ENCODE measurements at places on chromosomes 2 and 18.

GRCh38 chr2:161123531-161124030, 36.6 kb upstream of the TANK start:
- H3K36me3 ChIP-seq = peaks cover 3% of the 10 kb centered on the region
- H3K4me1 ChIP-seq = peaks cover 10% of the 10 kb centered on the region
- DNase-seq = no peak
- H3K27ac ChIP-seq = no peak overlapping the region
- H3K4me3 ChIP-seq = peak overlapping the region; percentile 25
- no peaks in the 10 kb centered on the region for H3K27me3 ChIP-seq

DNA sequence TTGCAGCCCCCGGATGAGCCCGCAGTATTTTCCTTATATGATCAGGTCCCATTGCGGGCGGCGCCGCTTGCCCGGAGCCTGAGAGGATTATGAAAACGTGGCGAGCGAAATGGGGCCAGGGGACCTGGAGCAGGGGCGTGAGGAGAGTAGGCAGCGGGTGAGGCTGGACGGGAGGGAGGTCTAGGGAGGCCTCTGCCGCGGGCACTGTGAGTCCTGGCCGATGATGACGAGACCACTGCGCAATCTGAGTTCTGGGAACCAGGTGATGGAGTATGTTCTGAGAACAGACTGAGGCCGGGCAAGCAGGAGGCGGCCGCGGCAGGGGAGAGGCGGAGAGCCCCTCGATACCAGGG, 790 bp upstream of the ACAA2 start:
- no peak for DNase-seq
- no peaks in the 10 kb centered on the region for H3K27me3 ChIP-seq
- peak overlapping the region; percentile 93 for H3K4me3 ChIP-seq
- peaks cover 53% of the 10 kb centered on the region for H3K4me1 ChIP-seq
- peaks cover 45% of the 10 kb centered on the region for H3K36me3 ChIP-seq

DNA sequence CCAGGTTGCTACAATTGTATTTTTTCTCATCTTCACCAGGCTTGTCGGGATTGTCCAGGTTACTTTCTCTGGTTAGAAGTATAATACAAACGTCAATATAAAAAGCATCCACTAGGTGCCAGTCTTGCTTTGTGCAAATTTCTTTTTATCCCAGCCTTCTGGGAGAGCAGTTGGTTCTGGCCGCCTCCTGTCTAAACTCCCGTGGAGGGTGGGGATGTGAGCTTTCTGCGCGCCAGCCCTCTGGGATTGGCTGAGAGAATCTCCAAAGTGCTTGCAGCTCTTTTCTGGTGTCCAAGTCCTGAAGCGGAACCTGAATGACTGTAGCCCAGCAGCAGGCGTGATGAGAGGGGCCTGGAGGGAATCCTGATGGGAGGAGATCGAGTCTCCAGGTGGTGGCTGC, 22.4 kb upstream of the TOGARAM2 start:
- peaks cover 6% of the 10 kb centered on the region for H3K27me3 ChIP-seq
- H3K36me3 ChIP-seq = no peaks in the 10 kb centered on the region
- H3K27ac ChIP-seq = no peak overlapping the region
- H3K4me3 ChIP-seq = no peak overlapping the region

DNA sequence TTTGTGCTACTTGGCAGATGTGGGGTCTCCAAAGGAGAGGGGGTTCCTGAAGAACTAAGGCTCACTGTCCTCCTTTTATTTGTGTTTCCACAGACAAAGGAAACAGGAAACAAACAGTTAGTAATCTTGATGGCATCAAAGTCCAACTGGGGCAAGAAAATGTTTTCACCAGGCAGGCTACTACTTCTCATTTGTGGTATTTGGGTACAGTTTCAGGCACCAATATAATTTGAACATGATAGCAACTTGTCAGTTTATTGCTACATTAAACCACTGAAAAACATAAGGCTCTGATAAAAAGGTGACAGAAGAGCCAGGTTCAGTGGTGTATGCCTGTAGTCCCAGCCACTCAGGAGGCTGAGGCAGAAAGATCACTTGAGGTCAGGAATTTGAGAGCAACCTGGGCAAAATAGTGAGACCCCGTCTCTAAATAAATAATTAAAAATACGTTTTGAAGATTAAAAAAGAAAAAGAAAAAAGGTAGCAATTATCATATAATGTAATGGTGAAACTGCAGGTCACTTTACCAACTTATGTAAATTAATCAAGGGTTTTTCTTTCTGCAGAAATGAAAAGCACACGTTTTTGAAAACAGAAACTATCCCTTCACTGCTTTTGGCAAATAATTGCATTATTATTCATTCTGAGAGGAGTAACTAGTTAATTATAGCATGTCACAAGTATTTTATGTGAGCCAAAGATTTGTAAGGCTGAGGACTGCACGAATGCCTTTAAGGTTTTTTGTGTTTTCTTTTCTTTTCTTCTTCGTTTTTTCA, 157.5 kb upstream of the CAVIN2 start:
- peaks cover 9% of the 10 kb centered on the region for H3K27me3 ChIP-seq
- H3K27ac ChIP-seq = no peak overlapping the region
- no peaks in the 10 kb centered on the region for H3K36me3 ChIP-seq
- DNase-seq = no peak
- no peak overlapping the region for H3K4me3 ChIP-seq
- no peaks in the 10 kb centered on the region for H3K4me1 ChIP-seq

- peak overlapping the region; percentile 92 for H3K27ac ChIP-seq
- no peaks in the 10 kb centered on the region for H3K27me3 ChIP-seq
- H3K4me1 ChIP-seq = peaks cover 10% of the 10 kb centered on the region
- H3K4me3 ChIP-seq = peak overlapping the region; percentile 78
- DNase-seq = no peak
- H3K36me3 ChIP-seq = peaks cover 1% of the 10 kb centered on the region
Measured at GRCh38 chr2:231661422-231662027, 46.8 kb upstream of the PTMA start.

DNA sequence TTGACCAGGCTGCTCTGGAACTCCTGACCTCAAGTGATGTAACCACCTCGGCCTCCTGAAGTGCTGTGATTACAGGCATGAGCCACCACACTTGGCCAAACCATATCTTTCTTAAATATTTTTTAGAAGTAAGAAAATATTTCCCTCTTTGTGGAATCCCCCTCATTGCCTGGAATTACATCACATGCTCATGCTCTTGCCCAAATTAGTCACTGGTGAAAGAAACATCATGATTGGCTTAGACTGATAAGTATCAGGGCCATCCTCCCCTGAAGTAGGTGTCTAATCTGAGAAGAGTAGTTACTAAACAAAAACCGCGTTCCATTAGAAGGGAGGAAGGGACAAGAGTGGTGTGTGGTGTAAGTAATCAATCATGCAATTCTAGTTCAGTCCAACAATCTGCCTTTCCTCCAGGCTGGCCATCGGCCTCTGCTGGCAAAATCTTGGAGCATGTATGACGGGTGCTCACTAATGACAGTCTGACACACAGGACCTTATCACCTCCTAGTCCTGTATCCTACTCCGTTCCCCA, 52.3 kb upstream of the SCG2 start:
- no peaks in the 10 kb centered on the region for H3K4me1 ChIP-seq
- H3K27ac ChIP-seq = no peak overlapping the region
- no peaks in the 10 kb centered on the region for H3K36me3 ChIP-seq
- no peak overlapping the region for H3K4me3 ChIP-seq

DNA sequence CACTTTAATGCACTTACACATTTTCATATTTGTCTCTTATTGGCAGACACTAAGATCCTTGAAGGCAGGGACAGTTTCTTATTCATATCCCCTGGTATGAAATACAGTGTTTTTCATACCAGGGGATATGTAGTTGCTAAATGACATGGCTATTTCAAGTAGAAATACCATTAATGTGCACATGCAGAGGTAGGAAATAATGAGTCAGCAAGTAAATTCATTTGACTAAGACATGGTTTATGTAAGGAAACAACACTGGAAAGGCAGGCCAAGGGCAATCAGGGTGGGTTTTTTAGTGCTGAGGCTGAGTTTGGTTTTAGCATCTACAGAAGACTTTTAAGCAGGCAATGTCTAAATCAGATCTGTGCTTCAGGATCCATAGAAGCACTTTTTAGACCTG, 155.9 kb downstream of the WDPCP start:
- H3K27me3 ChIP-seq = no peaks in the 10 kb centered on the region
- no peak overlapping the region for H3K27ac ChIP-seq
- DNase-seq = no peak

GRCh38 chr2:235502336-235502735, 8.5 kb downstream of the AGAP1 start:
- peak overlapping the region; percentile 65 for H3K4me3 ChIP-seq
- no peak for DNase-seq
- no peaks in the 10 kb centered on the region for H3K36me3 ChIP-seq
- no peak overlapping the region for H3K27ac ChIP-seq

GRCh38 chr2:68772109-68772508, 37.5 kb downstream of the ARHGAP25 start:
- no peaks in the 10 kb centered on the region for H3K27me3 ChIP-seq
- peaks cover 25% of the 10 kb centered on the region for H3K36me3 ChIP-seq
- H3K4me1 ChIP-seq = peaks cover 89% of the 10 kb centered on the region
- H3K4me3 ChIP-seq = peak overlapping the region; percentile 7
- peak overlapping the region; percentile 70 for H3K27ac ChIP-seq
- no peak for DNase-seq

GRCh38 chr18:24065906-24066305, 51.4 kb downstream of the TTC39C start:
- peaks cover 39% of the 10 kb centered on the region for H3K4me1 ChIP-seq
- no peak overlapping the region for H3K27ac ChIP-seq
- H3K36me3 ChIP-seq = peaks cover 25% of the 10 kb centered on the region
- H3K4me3 ChIP-seq = no peak overlapping the region
- H3K27me3 ChIP-seq = no peaks in the 10 kb centered on the region

DNA sequence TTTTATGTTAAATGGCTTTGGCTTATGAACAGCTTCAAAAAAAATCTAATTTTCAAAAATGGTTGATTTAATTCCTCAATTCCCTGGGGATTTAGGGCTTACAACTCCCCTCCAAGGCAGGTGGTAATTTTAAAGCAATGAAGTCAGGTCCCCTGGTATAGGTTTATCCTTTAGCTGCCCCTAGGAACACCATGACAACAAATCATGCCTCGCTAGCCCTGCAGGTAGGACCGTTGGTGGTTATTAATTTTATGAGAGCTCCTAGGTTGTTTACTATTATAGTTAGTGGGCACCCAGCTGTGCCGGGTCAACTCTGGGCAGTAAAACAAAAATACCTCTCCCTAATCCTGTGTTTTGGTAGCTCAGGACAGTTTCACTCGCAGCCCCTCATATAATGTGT, 26.2 kb upstream of the MBOAT2 start:
- DNase-seq = no peak
- no peaks in the 10 kb centered on the region for H3K36me3 ChIP-seq
- no peak overlapping the region for H3K4me3 ChIP-seq
- H3K27me3 ChIP-seq = peaks cover 39% of the 10 kb centered on the region
- no peak overlapping the region for H3K27ac ChIP-seq

GRCh38 chr18:77571743-77572142, 322.1 kb downstream of the GALR1 start:
- no peaks in the 10 kb centered on the region for H3K4me1 ChIP-seq
- H3K27ac ChIP-seq = no peak overlapping the region
- H3K36me3 ChIP-seq = no peaks in the 10 kb centered on the region
- no peak overlapping the region for H3K4me3 ChIP-seq
- H3K27me3 ChIP-seq = peaks cover 2% of the 10 kb centered on the region

GRCh38 chr2:175251425-175252041, 70.0 kb upstream of the ATP5MC3 start:
- H3K27ac ChIP-seq = no peak overlapping the region
- peaks cover 3% of the 10 kb centered on the region for H3K4me1 ChIP-seq
- H3K4me3 ChIP-seq = no peak overlapping the region
- DNase-seq = no peak
- H3K36me3 ChIP-seq = no peaks in the 10 kb centered on the region

DNA sequence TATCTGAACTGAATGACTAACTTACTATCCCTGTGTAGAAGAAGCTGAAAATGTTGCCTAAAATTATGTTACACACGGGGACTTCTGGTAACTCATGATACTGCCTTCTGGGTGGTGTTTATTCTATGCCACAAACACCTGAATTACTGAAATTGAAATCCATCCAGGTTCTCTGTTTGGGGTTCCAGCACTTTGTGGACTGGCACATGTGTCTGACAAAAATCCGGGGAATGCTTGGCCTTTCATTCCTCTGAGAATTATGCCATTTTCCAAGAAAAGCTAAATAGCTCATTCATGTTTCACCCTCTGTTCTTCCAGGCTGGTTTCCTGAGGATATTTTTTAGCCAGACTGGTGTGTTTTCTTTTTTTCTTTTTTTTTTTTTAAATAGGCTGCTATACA, 59.5 kb upstream of the POU3F3 start:
- H3K27me3 ChIP-seq = peaks cover 4% of the 10 kb centered on the region
- no peak overlapping the region for H3K27ac ChIP-seq
- H3K36me3 ChIP-seq = no peaks in the 10 kb centered on the region
- H3K4me3 ChIP-seq = no peak overlapping the region
- H3K4me1 ChIP-seq = no peaks in the 10 kb centered on the region

DNA sequence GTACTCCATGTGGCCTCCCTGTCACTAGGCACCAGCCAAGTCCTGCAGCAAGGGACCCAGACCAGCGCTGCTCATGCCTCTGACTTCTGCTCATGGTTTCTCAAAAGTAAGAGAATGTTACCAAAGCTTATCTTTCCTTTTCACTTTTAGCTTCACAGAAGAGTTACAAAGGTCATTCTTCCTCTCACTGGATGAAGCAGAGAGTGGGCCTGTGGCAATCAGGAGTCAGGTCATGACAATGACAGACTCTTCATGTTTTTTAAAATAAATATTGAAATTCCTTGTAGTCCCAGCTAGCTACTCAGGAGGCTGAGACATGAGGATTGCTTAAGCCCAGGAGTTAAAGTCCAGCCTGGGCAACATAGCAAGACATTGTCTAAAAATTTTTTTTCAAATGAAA, 126.1 kb downstream of the OSR1 start:
- no peaks in the 10 kb centered on the region for H3K4me1 ChIP-seq
- no peak overlapping the region for H3K4me3 ChIP-seq
- no peaks in the 10 kb centered on the region for H3K36me3 ChIP-seq
- DNase-seq = no peak
- H3K27me3 ChIP-seq = peaks cover 2% of the 10 kb centered on the region

- no peak overlapping the region for H3K27ac ChIP-seq
- H3K27me3 ChIP-seq = no peaks in the 10 kb centered on the region
- H3K4me3 ChIP-seq = no peak overlapping the region
- no peaks in the 10 kb centered on the region for H3K4me1 ChIP-seq
- H3K36me3 ChIP-seq = no peaks in the 10 kb centered on the region
Measured at GRCh38 chr2:117308861-117309770, 505.4 kb upstream of the DDX18 start.

DNA sequence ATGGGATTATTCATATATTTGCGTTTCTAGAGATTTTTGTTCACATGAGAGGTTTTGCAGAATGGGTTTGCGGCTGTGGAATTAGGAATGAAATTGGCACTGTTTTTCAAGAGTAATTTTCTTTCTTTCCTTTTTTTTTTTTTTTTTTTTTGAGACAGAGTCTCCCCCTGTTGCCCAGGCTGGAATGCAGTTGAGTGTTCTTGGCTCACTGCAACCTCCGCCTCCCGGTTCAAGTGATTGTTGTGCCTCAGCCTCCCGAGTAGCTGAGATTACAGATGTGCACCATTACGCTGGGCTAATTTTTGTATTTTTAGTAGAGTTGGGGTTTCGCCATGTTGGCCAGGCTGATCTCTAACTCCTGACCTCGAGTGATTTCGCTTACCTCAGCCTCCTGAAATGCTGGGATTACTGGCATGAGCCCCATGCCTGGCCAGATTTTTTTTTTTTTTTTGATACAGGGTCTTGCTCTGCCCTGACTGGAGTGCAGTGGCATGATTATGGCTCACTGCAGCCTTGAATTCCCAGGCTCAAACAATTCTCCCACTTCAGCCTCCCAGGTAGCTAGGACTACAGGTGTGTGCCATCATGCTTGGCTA, 65.3 kb downstream of the MIB1 start:
- peaks cover 49% of the 10 kb centered on the region for H3K36me3 ChIP-seq
- no peak for DNase-seq
- no peaks in the 10 kb centered on the region for H3K27me3 ChIP-seq

GRCh38 chr18:63994783-63995399, 25.0 kb downstream of the SERPINB8 start:
- no peak for DNase-seq
- H3K36me3 ChIP-seq = peaks cover 4% of the 10 kb centered on the region
- H3K27ac ChIP-seq = no peak overlapping the region
- no peak overlapping the region for H3K4me3 ChIP-seq
